ENCODE measurements at places on chromosomes 16 and 17.

GRCh38 chr17:72825218-72825617 is 267.3 kb downstream of the SLC39A11 start:
- DNase-seq: no peak

GRCh38 chr17:77019893-77020379 is 120.8 kb upstream of the SEC14L1 start:
- no peak for DNase-seq

- no peak for DNase-seq
These were observed 13.2 kb downstream of the HBQ1 start for GRCh38 chr16:193441-193840.

GRCh38 chr16:19694989-19695388 is 23.0 kb downstream of the KNOP1 start:
- no peak for DNase-seq

DNA sequence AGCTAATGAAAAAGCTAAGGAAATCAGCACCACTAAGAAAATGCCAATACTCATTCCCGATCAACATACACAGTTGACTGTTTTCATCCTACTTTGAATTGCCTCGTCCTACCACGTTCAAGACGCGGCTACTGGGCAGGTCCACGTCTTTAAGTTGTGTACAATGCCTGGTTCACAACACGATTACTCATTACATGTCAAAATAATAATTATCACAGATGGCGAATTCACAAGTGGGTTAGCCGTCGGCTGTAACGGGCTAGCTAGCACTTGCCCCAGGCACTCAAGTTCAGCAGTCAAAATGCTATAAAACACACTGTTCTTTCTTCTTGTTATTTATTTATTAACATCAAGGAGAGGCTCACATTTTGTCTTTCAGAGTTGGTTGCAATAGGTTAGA is 124.2 kb downstream of the ZFHX3 start:
- no peak for DNase-seq

Data from stimulated activated CD8-positive, alpha-beta memory T cell treated with anti-CD3 and anti-CD28 coated beads, Interleukin-15, amount 100 ng/mL, for 48 hours (primary cell).